ENCODE measurements at places on chromosomes 3 and 15.

DNA sequence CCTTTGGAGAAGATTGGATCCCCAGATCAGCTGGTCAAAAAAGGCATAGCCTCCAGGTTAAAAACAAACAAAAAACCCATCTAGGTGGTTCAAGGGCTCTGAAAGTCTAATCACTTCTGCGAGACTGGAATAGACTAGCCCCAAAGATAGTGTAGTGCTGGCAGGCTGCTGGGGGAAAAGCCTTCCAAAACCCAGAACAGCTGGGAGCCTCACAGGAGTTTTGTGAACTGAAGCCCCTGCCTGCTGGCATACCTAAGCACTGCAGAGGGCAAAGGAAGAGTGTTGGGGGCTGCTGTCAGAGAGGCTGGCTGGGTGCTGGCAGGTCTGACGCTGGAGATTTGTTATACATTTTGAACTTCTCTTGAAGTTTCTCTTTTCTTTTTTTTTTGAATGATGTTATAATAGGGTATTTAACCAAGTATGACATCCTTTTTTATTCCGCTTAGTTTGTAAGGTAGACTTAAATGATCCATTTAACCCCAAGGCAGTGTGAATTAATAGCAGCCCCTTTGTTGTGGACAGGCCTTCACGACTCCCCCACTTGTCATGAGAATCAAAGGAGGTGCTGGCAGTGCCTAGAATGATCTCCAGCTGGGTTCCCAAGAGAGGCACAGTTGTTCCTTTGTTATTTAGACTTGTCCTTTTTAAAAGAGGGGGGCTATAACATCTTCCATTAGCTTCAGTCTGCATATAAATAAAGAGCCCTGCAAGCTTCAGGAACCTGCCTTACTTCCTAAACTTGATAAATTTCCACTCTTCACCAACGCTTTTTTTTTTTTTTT lies 53.9 kb downstream of the CRTC3 start:
- no peak for DNase-seq

DNA sequence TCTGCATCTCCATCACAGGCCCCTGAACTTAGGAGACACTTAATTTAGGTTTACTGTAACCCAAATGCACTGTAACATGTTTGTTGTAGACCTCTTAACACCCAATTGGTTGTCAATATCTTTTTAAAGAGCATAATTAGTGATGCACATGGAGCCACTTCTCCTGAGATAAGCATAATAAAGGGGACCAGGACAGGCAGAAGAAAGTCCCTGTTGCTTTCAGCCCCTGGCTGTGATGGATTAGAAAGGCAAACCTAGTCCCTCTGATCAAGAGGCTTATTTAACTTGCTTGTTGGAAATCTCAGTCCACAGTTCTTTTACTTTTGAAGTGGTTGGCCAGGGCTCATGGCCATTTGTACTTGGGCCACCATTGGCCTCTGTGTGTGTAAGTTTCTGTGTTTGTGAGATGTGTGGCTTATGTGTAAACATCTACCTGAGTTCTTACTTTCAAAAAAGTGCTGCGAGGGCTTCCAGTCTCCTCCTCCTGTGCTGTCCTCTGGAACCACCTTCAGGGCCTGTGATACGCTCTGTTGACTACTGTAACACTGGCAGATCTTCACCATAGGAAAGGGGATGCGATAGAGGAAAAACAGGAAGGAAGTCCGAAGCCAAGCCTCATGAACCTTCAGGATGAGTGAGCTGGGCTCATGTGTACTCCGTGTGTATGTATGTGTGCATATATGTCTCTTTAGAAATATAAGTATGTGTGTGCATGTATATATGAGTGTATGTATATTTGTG lies 136.2 kb downstream of the EPHB1 start:
- DNase-seq, result no peak

DNA sequence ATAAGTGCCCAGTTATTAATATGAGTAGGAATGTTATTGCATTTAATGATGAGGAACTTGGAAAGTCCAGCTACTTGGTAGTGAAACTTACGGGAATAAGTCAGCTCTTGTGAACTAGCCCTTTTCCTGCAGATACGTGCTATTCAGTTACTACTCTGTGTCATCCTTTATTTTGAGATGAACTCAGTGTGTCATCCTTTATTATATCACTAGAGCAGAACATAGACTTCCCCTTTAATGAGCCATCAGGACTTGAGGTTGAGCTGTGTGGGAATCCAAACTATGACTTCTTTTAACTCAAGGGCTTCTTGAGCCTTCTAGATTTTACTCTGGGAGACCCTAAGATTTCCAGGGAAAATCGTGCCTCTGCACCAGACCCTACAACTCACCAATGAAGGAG lies 3.6 kb downstream of the ACTC1 start:
- DNase-seq, result no peak

DNA sequence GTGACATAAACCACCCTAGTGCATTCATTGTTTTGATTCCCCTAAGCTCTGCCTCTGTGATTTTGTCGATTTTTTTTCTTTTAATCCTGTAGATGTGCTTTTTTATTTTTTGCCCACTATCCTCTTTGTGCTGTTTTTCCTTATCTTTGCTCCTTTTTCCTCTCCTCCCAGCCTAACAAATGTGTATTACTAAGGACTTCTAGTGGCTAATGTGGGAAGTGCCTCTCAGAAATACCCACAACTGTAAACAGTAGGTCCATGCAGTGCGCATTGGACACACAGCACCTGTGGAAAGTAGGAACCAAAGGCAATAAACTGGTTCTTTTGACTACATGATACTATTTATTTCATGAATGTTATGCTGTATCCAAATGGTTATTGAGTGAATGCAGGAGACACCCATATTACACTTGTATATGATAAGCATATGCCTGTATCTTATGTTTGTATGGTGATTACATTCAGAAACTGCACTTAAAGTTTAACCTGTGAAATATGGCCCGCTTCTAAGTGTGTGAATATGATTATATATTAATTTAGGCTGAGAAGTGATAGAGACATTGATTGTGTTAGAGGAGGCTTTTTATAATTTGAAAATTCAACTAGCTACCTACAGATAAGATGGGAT lies 147.8 kb downstream of the PLCL2 start:
- no peak for DNase-seq

- no peak for DNase-seq
Measured at GRCh38 chr3:191873736-191874135, 412.8 kb downstream of the PYDC2 start.

DNA sequence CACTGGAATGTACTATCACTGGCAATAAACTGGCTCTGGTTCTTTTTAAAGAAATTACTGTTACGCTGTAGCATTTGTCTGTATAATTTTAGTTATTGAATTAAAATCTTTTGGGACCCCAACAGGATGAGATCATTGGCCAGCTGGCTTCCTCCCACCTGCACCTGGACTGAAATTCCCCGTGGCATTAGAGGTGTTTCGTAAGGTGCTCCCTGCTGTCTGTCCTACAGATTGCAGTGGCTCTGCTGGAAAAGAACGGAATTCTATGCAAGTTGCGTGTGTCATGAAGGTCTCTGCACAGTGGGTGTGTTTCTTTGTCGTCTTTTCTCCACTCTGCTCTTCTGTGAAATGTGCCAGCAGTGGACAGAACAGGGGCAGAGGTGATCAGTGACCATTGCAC lies 383.4 kb downstream of the PTPRG start:
- DNase-seq, result no peak

GRCh38 chr15:92714477-92715401 lies 59.2 kb upstream of the FAM174B start:
- DNase-seq, result peak; percentile 80

GRCh38 chr3:133943031-133943535 lies 47.4 kb upstream of the RAB6B start:
- no peak for DNase-seq

DNA sequence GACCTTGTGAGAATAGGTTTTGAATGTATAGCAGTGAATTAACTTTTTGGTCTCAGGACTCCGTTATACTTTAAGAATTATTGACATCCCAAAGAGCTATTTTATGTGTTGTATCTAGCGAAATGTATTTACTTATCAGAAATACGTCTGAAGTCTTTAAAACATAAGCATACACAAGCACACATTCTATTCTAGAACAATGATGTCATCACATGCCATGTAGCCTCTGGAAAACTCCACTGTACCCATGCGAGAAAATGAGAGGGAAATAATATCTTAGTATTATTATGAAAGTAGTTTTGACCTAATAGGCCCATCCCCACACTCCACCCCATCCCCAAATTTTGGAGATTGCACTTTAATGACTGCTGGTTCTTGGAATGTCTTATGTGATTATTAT lies 1.5 kb downstream of the POLR2M start:
- DNase-seq, result no peak

- no peak for DNase-seq
Measured at GRCh38 chr3:67075295-67075694, 77.2 kb downstream of the KBTBD8 start.

- DNase-seq, result no peak
Measured at GRCh38 chr15:70512772-70513362, 250.5 kb downstream of the UACA start.

GRCh38 chr3:71468311-71469137 lies 115.0 kb downstream of the FOXP1 start:
- DNase-seq, result no peak

DNA sequence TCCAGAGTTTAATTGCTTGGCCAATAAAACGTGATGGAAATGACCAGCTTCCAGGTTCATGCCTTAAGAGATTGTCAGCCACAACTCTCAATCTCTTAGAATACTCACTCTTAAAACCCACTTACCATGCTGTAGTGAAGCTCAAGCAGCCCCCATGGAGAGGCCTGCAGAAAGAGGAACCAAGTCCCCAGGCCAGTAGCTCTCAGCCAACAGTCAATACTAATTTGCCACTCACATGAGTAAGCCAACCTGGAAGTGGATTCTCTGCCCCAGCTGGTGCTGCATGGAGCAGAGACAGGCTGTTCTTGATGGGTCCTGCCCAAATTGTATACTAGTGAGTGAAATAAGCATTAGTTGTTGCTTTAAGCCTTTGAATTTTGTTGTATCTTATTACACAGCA lies 155.9 kb downstream of the OXSM start:
- DNase-seq, result no peak

DNA sequence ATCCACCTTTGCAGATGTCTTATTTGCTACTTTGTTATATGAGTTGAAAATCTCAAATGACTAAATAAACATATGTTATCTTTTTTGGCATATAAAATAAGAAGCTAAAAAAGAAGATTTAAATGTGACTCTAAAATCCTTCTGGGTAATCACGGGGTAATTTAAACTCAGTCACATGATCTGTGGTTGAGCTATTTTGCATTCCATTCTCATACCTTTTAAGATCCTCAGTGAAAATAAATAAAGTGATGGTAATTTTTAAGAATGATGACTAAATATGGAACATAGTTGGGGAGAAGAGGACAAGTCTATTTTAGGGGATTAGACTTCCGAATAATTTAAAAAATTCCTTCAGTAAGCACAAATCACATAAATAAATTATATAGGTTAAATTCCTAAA lies 1076.8 kb downstream of the TUSC7 start:
- no peak for DNase-seq

GRCh38 chr3:29655015-29655747 lies 374.3 kb downstream of the RBMS3 start:
- no peak for DNase-seq

DNA sequence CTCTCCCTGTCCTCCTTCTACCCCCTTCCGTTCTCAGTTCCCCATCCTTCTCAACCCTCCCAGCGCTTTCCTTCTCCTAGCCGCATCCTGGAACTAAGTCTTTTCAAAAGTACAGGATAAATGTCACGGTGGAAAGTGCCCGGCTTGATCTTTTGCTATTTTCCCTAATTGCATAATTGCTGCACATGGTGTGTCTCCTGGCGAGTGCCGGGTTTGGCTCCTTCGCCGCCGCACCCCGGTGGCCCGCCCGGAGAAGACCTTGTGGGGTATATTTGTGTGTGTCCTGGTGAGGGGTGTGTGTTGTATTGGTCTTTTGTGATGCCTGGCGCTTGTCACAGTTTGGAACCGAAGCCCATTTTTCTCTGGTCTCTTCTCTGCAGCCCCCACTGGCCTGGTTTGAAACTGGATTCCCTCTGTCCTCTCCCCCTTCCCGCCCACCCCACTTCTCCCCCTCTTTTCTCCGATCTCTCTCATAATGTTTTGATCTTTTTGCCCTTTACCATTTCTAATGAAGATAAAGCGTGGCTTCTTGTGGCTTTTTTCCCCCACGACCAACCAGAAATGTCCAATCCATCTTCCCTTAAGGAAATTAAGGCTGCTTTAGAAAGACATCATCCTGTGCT lies 692 bp downstream of the UBE2E2 start:
- no peak for DNase-seq

- no peak for DNase-seq
Measured at GRCh38 chr3:83216919-83217594, 1455.6 kb upstream of the GBE1 start.

DNA sequence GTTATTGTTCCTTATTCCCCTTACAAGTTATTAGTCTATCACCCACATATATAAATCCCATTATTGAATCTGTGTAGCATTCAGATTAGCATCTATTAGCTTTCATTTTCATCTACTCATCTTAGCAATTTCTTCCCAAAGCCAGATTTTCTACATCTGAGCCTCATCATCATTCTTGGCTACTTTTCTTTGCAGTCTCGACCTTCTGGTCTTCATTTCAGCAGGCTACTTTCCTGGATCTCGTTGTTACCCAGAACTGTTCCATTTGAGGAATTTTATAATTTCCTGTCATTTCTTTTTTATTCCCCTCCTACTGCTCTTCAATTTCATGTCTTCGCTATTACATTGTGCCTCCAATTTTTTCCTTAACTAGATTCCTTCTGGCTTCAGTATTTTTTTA lies 51.8 kb downstream of the SPRED1 start:
- no peak for DNase-seq

GRCh38 chr3:53730576-53730975 lies 115.6 kb downstream of the CHDH start:
- no peak for DNase-seq

GRCh38 chr3:108662142-108662738 lies 72.7 kb downstream of the DZIP3 start:
- DNase-seq, result no peak

GRCh38 chr3:196216681-196217211 lies 412 bp downstream of the SLC51A start:
- DNase-seq, result no peak

DNA sequence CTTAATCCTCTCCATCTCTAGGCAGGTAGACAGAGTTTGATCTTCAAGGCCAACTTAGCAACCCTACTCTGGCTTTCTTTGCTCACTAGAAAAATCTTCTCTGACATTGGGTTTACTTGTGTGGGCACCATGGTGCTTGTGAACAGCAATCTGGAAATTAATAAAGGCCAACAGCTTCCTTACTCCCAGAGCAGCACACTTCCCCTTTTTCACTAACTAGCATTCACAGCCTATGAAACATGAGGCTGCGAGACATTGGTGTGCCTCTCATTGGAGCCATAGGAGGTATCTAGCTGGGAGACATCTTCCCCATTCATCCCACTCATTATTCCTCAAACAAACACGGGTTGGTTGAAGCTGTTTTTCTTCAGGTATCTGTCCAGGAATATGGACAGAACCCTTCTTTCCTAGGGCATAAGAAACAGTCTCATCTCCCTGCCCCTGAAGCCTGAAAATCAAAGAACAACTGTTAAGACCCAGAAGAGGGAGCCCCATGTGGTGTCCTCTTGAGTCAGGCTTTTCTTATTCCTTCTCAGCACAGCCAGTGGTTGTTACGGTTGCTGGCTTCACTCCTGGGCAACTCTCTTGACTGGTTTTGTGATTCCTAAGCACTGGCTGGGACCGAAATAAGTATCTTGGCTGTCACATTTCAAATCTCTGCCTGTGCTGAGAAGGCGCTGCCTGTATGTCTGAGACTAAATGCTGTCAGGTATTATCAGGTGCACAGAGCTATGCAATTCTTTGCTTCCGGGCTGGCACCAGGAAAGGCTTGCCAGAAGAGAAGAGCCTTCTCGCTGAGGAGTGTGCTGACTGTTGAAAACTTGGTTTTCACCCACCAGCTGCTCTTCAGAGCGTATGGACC lies 194.4 kb downstream of the FEZF2 start:
- no peak for DNase-seq

GRCh38 chr3:67535006-67535405 lies 119.4 kb downstream of the SUCLG2 start:
- DNase-seq, result no peak

All from ascending aorta (tissue), 2 donors.